ENCODE measurements at places on chromosomes 1 and 21.
A peak's percentile ranks its signal among the peaks of the same experiment; 100 is the strongest.

- no peak for DNase-seq
These were observed 55.7 kb upstream of the EFHD2 start for GRCh38 chr1:15353839-15354579.

DNA sequence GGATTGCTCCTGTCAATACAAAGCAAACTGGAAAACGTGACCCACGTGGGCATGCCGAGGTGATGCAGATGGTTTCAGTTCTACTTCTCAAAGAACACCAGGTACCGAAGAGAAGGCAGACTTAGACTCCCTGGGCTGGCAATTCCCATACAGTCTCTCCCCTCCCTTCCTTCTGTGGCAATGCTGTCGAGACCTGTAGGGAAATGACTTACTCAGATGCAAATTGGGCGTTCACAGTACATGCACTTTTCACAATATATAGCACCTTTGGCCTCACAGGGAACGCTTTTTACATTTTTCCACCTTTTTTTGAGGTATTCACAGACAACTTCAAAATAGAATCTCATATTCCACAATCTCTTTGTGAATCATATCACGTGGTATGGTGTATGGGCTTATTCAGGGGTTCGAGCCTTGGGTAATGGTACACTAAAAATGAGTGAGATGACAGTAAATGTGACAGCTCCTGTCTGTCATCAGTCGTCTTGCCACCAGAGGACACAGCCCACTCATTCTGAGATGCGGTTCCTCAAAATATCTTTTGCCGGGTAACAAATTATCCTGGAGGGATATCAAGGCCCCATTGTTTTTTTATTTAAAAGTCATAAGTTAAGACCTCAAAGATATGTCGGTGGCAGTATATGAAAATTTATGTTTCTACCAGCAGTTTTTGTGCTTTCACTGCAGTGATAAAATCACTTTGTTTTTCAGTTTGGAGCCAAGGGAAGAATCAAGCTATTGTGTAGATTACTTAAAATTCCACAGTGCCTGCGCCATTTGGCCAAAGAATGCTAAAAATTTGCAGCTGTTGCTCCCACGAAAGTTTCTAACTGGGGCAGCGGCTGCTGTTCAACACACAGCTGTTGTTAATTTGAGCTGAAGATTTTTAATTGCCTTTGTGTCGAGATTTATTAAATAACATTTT, 168.4 kb downstream of the ZZZ3 start:
- DNase-seq: peak; percentile 81

DNA sequence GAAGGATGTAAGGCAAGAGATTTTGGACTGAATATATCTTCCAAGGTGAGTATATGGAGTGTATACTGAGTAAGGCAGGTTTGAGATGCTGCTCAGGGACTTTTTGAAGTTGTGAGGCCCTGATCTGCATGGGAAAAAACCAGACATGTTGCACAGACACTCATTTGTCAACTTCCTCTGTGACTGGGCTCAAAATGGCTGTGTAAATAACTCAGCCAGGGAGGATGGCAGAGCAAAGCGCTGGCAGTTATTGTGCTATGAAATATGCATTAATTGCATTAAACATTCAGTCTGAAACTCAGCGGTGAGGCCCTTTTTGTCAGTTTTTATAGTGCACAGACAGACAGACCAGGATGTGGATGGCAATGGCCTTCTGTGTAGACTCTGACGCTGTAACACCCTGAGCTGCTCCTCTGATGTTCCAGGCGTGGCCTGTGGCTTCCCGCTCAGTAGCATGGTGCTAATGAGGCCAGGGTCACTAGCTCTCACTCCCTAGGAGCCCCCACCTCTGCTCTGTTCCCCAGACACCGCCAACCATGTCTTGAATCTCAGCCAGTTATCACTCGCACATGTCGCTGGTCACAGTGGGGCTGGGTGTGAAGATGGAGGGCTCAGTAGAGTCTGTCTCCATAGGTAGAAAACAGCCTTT, 307.0 kb upstream of the PROX1 start:
- DNase-seq: no peak

GRCh38 chr1:84581648-84582047, 7.4 kb upstream of the CTBS start:
- DNase-seq: no peak

GRCh38 chr1:13813398-13814012, 113.5 kb downstream of the PRDM2 start:
- DNase-seq: peak; percentile 20
